ENCODE measurements at places on chromosomes 7 and 10.
A peak's percentile ranks its signal among the peaks of the same experiment; 100 is the strongest.

GRCh38 chr7:23264916-23265458 is 18.4 kb downstream of the GPNMB start:
- DNase-seq, result no peak

- DNase-seq, result no peak
Measured at GRCh38 chr10:101536800-101537199, 51.3 kb downstream of the POLL start.

DNA sequence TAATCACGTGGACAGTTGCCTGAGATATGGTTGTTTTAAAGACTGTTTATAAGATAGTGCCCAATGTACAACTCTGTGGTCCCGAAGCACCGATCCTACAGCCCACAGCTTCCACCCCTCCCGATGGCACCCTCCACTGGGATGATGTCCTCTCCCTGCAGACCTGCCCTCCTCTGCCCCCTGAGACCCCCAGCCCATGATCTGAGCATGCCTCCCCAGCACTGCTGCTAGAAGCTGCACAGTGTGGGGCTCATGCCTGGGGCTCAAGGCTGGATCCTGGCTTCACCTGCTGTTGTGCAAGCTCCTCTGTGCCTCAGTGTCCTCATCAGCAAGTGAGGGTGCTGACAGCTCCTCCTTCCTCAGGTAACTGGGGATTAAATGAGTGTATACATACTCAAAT is 254.7 kb upstream of the MKI67 start:
- DNase-seq, result no peak

DNA sequence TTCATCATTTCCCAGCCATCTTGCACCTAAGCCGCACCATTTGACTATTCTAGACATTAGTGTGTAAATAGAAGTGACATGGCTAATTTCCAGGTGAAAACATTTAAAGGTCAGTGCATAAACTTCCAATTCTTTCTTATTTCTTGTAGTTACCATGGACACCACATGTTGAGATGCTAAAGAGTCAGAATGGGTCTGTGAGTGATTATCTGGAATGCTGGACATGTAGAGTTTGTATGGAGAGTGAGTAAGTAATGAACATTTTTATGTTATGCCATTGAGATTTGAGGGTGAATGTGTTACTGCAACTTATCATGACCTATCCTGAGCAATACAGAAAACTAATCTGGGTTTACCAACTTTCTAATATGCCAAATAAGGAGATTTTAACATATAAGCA is 60.4 kb downstream of the MEOX2 start:
- DNase-seq, result no peak

GRCh38 chr10:86098187-86098881 is 268.3 kb downstream of the GRID1 start:
- DNase-seq, result no peak

DNA sequence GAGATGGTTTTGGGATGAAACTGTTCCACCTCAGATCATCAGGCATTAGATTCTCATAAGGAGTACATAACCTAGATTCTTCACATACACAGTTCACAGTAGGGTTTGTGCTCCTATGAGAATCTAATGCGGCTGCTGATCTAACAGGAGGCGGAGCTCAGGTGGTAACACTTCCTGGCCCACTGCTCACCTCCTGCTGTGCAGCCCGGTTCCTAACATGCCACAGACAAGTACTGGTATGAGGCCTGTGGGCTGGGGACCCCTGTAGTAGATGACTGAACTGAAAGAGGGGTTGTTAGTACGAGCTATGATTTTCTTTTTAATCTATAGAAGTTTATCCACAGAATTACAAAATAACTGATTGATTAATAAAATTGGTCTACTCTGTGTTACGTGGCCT is 48.1 kb downstream of the DGKB start:
- no peak for DNase-seq

GRCh38 chr10:11691319-11691755 is 50.8 kb upstream of the ECHDC3 start:
- no peak for DNase-seq

GRCh38 chr10:52578871-52579405 is 193.6 kb downstream of the MBL2 start:
- DNase-seq, result no peak

- peak; percentile 17 for DNase-seq
Measured at GRCh38 chr7:131501422-131501821, 55.0 kb downstream of the PODXL start.

GRCh38 chr7:82818171-82818570 is 344.5 kb downstream of the PCLO start:
- no peak for DNase-seq

DNA sequence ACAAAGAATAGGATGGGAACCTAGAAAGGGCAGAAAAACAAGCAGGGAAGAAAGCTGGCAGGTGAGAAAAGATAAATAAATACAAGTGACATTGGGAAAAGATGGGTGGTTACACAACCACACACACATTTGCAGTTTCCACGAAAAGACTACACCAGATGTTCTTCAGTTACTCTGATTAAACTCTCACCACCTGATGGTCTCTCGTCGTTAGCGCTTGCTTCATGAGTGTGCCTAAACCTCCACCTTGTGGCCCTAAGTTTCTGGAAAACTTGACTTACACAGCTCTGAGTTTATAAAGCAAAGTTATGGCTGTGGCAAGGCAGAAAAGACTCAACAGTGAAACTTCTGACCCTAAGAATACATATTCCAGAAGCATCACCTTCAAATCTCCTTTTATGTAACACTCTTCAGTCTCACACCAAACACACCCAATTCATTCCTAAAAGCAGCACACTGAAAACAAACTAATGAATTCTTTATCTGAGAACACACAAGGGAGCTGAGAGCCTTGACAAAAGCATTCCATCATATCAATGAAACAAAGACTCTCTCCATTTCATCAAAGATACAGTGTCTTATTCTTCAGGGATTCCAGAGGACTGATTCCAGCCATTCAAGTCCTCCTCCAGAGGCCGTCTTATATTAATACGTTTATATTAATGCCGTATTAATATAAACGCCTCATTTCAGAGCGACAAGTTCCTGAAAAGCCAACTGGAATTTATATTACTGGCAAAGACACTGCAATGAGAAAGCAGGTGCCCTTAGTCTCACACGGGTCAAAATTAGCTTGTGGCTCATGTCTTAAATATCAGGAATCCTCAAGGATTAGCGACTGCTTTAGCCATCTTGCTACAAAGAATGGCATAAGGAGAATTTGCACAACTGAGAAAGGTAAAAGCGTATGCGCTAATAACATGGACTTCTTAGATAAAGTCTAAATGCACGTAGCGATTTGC is 77.6 kb downstream of the RNF216 start:
- DNase-seq, result no peak

DNA sequence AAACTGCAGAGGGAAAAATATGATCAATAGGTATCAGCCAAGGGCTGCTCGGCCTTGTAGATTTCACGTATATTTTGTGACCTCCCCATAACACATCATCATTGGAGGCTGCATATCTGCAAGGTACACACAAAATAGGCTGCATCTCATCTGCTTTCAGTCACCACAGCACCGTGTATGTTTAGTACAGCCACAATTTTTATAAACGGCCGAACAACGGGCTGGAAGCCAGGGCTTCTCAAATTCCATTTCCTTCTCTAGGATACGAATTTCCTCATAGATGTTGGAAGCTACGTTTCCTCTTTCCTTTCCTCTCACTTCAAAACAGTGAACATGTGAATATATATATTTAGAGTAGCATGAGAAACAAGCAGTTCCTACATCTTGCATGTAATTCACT is 20.2 kb upstream of the FOXK1 start:
- DNase-seq, result no peak

GRCh38 chr7:29444267-29444666 is 119.4 kb upstream of the PRR15 start:
- no peak for DNase-seq
